ENCODE measurements at places on chromosomes 7 and 10.
A peak's percentile ranks its signal among the peaks of the same experiment; 100 is the strongest.

DNA sequence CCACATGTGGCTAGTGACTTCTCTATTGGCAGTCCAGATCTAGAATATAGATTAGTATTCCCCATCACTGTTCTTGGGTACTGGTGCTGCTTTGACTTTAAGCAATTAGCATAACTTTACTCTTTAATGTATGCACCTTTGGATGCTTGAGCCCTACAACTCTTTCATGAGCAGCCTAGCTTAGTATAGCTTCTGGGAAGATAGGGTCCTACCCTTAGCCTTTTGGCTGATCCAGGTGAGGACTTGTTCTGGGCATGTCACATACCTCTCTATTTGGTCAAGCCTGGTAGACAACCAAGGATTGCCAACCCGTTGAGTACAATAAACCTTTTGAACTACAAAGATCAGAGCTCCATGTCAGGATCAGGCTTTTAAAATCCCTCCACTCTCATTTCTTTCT lies 17.7 kb downstream of the PCGF5 start:
- no peak for DNase-seq

DNA sequence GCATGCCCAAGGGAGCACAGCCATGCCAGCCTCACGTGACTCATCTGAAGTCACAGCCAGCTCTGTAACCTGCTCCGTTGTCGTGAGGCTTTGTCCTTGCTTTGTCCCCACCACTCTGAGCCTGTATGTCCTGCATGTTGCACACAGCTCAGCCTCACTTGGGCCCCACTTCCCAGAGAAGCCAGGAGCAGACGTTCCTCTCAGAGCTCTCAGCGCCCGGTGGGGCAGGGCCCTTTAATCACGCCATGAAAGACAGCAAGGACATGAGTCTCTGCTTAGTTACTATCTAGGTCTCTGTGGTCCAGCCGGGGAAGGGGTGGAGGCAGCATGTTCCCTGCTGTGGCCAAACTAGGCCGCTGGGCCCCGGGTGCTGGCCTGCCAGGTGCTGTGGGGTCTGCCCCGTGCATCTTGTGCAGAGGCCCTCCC lies 127.4 kb upstream of the FAM20C start:
- DNase-seq = no peak

GRCh38 chr7:36098096-36098495 lies 55.0 kb upstream of the EEPD1 start:
- no peak for DNase-seq

DNA sequence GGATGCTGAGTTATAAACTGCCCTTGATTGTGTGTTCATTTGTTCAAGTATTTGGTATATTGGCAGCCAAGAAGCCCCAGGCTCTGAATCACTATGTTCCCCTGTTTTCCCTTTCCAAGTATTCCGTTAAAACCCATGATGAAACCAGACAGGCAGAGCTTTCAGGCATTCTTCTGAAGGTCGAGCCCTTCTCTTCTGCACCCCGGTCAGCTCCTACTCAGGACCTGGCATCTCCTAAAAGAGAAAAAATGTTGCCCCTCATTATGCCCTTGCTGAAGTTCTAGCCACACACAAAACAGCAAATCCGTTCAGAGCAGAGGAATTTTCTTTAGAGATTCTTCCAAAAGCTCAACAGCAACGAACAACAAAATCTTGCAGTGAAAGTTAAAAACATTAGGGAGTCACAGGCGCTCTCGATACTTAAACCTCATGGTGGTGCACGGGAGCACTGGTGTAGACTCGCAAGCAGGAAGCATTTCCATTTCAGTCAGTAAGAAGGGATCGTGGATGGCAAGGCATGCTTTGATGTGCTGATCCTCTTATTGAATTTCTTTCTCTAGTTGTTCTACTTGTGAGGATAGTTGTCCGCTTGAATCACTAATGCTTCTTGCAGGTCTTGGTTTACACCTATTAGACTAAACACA lies 264.9 kb downstream of the SKIDA1 start:
- DNase-seq = no peak

GRCh38 chr7:138316421-138317043 lies 143.5 kb upstream of the TRIM24 start:
- no peak for DNase-seq

- no peak for DNase-seq
Measured at GRCh38 chr10:84546609-84547008, 218.2 kb downstream of the CCSER2 start.

GRCh38 chr10:52623761-52624160 lies 148.8 kb downstream of the MBL2 start:
- no peak for DNase-seq

DNA sequence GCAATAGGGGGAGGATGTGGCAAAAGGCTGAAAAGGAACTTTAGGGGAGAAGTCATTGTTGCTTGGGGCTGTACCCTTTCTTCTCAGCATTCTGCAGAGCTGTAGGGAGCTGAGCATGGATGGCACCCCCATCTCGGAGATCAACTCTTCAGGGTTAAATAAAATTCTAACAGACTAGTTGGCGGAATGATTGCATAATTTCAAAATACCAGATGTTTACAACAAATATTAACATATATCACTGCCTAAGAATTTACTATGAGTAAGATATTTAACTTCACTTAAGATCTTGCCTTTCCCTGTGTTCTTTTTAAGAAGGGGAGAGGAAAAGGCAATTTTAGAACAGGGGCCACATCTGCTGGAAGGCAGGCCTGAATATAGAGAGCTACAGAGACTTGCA lies 509 bp upstream of the OR2F1 start:
- no peak for DNase-seq

GRCh38 chr10:26486304-26486703 lies 48.2 kb downstream of the APBB1IP start:
- DNase-seq = no peak

GRCh38 chr7:152512706-152513105 lies 76.9 kb upstream of the KMT2C start:
- DNase-seq = peak; percentile 5

GRCh38 chr7:20642166-20642565 lies 26.7 kb downstream of the ABCB5 start:
- DNase-seq = no peak

DNA sequence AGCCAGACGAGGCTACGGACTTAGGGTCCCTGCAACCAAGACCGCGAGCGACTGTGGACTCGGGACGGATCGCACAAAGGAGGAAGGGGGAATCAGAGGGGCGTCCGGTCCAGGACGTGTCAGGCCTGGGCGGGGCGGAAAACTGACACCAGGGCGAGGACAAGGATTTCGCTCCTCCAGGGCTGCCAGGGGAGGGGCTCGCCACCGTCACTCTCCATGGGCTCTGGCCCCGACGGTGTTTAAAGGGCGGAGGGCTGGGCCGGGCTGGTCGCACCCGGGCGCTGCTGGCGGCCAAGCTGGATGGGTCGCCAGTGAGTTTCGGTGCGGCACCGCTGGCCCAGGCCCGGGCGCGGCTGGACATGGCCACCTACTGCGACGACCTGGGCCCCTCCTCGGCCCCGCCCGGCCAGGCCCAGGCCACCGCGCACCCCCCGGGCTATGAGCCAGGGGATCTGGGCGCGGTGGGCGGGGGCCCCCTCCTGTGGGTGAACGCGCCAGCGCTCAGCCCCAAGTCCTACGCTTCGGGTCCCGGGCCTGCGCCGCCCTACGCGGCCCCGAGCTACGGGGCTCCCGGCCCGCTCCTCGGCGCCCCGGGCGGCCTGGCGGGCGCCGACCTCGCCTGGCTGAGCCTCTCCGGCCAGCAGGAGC lies at the start of gene FOXI2:
Gene FOXI2, plus strand, starts transcription at position 271 of the 648 bp plus-strand sequence. Its CDS starts 89 bp downstream, at position 360.
- DNase-seq = no peak

Measured in immature natural killer cell (primary cell).